ENCODE measurements at places on chromosomes 6 and 20.

GRCh38 chr6:169045486-169045885, 208.2 kb downstream of the THBS2 start:
- DNase-seq, result no peak

GRCh38 chr20:40173872-40174271, 515.2 kb downstream of the MAFB start:
- DNase-seq, result no peak

GRCh38 chr6:128659878-128660622, 139.7 kb upstream of the PTPRK start:
- DNase-seq, result no peak

DNA sequence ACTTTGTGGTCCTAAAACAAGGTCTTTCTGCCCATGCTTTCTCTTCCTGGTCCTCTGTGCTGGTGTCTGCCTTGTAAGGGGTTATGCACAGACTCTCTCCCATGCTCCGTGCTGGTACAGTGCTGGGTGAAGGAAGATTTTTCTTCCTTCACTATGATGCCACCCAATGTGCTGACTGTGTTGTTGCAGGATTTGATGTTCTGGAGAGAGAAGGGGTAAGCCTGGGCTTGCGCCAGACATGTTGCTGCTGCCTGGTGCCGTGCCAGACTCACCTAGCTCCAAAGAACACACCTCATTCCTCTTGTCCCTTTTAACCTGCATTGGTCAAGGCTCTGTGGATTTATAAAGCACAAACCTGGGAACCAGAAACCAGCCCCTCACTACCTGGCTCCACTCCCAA, 28.4 kb upstream of the ARMH2 start:
- DNase-seq, result no peak

GRCh38 chr6:26175428-26176181, 88.4 kb downstream of the HFE start:
- no peak for DNase-seq

DNA sequence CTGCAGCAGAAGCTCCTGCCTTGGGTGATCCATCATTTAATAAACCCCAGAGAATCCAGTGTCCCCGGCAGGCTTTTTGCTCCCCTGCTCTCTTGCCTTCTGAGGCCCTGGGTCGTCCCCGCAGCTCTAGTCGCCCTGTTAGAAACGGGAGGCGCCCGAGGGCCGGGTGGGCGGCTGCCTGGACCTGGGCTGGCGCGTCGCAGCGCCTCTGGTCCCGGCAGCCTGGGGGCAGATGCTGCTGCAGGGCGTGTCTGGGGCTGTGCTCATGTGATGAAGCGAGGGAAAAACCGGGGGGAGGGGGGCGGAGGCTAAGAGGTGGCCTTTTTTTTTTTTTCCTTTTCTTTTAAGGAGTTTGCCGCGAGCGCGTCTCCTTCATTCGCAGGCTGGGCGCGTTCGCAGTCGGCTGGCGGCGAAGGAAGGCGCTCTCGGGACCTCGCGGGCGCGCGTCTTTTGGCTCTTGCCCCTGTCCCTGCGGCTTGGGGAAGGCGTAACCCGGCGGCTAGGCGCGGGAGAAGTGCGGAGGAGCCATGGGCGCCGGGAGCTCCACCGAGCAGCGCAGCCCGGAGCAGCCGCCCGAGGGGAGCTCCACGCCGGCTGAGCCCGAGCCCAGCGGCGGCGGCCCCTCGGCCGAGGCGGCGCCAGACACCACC, 394 bp downstream of the AKAP12 start:
- peak; percentile 45 for DNase-seq

- no peak for DNase-seq
Observed at GRCh38 chr20:43736588-43737158, 9.9 kb upstream of the GTSF1L start.

DNA sequence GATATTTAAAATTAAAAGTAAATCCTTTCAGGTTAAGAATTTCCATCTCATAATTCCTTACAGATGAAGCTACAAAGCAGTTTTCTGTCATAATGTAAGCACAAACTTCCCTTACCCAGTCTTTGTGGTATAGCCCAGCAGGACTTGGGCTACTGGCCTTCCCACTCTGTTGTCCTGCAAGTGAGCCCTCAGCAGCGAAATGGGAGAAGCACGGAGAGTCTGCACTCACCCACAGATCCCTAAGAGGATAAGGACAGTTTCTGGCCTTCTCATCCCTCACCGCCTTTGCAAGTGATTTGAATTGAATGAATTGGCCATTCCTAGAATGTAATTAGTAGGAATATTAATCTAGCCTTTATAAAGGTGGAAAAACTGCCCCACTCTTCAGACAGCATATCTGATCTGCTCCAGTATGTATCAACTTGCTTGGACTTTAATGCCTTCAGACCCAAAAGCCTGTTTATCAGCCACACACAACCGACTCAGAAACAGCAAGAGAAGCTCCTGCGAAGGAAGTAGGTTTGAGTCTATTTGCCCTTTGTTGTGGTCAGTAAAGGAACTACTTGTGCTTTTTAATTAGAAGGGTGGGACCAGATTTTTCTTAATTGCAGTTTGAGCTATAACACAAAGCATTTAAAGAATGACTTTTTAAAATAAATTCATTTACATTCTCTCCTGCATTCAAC, 29.9 kb upstream of the PRDM1 start:
- DNase-seq, result no peak

- no peak for DNase-seq
Observed at GRCh38 chr20:48467622-48468021, 360.2 kb downstream of the PREX1 start.

DNA sequence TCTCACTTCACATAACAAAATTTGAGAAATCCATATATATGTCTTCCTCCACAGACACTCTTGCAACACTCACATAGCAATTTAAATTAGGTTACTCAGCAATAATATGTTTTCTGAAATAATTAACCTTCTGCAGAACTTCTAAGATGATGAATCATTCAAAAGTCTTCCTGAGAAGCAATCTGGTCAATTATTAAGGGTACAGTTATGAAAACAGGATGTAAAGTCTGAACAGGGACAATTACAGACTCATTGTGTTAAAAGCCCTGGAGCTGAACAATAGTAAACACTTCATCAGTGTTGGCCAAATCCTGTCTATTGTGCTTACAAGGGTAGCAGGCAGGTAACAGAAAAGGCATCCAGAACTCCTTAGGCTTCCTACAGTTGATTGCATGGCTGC, 75.4 kb downstream of the FILIP1 start:
- no peak for DNase-seq

- no peak for DNase-seq
Observed at GRCh38 chr6:45272626-45273025, 55.5 kb upstream of the RUNX2 start.

DNA sequence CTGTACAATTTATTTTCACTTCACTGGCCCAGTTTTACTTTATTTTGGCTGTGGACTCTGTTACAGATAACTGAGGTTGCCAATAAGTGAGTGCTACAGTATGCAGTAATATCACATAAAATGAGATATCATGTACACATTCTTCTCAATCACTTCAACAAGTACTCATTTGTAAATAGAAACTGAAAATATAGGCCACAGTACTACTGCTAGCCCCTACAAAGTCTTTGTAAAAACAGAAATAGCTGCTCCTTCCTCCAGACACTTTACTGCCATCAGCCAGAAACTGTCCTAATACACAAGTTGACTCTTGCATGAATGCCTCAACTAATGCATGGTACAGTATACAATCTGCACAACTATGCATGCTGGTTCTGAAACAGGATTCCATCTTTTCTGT, 9.2 kb downstream of the DTNBP1 start:
- DNase-seq, result no peak

DNA sequence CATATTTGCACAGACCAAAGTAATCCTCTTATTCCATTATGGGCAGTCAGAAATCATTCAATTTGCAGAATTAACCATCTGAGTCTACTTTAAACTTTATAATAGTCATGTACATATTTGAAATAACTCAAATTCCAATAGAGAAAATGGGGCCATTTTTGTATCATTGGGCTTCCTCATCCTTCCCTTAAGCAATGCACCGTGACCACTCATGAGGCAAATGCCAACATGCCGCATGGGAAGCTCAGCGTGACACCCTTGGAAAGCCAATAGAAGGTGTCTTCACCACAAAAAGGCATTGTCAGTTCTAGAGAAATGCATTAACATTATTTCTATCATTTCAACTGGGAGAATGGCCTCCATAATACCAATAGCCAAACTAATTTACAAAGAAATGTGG, 38.5 kb downstream of the SIM1 start:
- no peak for DNase-seq

DNA sequence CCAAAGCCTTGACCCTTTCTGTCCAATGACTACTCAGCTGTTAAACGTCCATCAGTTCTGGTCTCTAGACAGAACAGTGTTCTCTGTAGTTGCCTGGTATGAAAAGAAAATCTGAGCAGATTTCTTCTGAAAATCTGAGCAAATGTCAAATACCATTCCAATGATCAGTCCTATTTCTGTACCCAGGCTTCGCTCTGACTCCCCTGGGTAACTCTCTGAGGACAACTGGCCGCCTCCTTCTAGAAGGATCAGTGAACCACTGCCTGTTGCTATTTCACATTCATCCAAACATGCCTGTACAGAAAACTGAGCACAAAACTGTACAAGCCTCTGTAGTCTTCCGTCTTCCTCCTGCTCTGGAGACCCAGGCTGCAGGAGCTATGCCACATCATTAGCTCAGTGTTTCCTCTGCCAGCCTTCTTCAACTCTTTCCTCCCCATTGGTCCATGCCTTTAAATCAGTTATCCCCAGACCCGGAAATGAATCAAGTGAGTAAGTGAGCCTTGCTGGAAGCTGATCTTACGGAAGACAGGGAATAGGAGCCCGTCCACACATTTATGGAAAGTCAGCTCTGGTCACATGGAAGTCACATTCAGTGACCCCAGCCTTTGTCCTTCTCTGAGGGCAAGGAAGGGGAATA, 63.3 kb downstream of the DAAM2 start:
- DNase-seq, result no peak

DNA sequence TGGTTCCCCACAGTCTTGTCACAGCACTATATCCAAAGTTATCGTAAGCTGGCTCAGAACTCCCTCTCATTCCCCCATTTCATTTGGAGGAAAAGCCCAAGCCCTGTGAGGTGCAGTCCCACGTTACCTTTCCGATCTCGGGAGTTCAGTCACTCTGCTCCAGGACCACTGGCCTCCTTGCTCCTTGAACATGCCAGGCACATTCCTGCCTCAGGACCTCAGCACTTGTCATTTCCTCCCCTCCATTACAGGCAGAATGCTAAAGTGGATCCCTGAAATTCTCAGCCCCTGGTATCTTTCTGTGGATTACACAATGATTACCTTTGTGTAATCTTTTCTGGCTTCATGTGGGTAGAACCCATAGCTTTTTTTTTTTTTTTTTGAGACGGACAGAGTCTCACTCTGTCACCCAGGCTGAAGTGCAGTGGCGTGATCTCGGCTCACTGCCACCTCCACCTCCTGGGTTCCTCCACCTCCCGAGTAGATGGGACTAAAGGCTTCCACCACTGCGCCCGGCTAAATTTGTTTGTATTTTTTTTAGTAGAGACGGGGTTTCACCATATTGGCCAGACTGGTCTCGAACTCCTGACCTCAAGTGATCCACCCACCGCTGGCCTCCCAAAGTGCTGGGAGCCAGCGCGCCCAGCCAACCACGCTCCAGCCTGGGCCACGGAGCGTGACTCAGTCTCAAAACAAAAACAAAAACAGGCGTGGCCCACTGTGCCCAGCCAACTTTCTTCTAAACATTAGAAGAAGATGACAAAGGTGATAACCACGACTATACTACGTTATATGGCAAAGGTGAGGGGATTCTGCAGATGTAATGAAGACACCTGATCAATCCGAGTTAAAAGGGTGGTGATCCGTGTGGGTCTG, 4.0 kb upstream of the OXT start:
- DNase-seq, result no peak

GRCh38 chr6:113169484-113169883, 687.7 kb upstream of the MARCKS start:
- no peak for DNase-seq

- DNase-seq, result no peak
Observed at GRCh38 chr6:137904822-137905617, 38.0 kb downstream of the TNFAIP3 start.
